ENCODE measurements at places on chromosomes 12 and 14.

GRCh38 chr12:45580356-45580969, 149.0 kb upstream of the ARID2 start:
- DNase-seq: no peak

GRCh38 chr12:62760779-62761178, 174.2 kb downstream of the PPM1H start:
- no peak for DNase-seq

GRCh38 chr14:58287607-58288042, 10.7 kb upstream of the ARID4A start:
- DNase-seq: no peak

DNA sequence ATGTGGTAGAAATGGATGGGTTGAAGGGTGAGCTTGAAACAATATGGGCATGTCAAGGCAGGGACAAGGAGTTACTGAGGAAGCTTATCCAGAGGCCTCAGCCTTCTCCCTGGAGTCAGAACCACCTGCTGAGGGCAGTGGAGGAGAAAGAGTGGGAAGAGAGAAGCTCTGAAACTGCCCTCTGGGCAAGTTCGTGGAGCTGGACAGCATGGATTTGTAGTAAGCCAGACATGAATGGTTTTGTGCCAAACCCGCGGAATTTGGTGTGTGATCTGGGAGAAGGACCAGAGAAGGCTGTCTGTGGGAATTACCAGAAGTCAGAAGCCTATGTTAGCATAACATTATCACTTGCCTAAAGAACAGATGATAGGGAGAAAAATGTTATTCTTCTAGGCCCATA, 164.8 kb downstream of the SLC41A2 start:
- no peak for DNase-seq
